SW 1271 (cell line): ENCODE measurements at places on chromosomes 12 and 14.

GRCh38 chr14:50030036-50030435 is 86.3 kb downstream of the VCPKMT start:
- DNase-seq, result no peak

DNA sequence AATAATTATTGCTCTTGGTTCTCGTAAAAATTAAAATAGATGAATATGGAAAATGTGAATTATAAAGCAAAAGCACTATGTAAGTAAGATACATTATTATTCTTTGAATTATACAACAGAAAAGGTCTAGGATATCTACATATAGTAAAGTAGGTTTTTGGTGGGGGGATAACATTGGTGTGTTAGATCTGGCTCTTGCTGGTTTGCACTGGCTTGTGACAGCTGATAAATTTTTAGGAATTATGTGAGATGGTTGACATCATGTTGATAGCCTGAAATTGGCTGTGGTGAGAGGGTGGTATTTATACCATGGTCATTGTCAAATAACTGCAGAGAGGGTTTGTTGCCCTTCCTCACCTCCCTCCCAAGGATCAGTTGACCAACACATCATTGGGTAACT is 50.7 kb upstream of the BTG1 start:
- DNase-seq, result no peak

- DNase-seq, result no peak
Measured at GRCh38 chr12:74945771-74946198, 263.9 kb downstream of the KCNC2 start.

DNA sequence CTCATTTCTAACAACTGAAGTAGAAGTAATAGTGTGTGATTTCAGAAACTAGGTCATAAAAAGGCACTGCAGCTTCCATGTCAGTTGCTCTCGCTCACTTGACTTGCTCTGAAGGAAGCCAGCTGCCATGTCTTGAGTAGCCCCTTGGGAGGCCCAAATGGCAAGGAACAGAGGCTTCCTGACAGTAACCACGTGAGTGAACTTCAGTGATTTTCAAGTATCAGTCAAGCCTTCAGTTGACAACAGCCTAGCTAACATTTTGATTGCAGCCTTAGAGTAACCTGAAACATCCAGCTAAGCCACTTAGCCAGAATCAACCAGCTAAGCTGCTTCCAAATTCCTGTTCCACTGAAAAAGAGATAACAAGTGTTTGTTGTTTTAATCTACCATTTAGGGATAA is 26.7 kb downstream of the TOGARAM1 start:
- no peak for DNase-seq

- DNase-seq, result no peak
Measured at GRCh38 chr12:129052373-129052772, 199.1 kb downstream of the GLT1D1 start.
